ENCODE measurements at places on chromosomes 7 and 10. TPM values are rescaled to one million over a fixed set of nuclear protein-coding genes. Genes with fewer than 3 reads are reported as not detected.

Gene GRM3
- total RNA-seq = not detected

Gene INHBA
- total RNA-seq = 16.7 TPM

Gene CLCN1
- 0.09 TPM for total RNA-seq

DNA sequence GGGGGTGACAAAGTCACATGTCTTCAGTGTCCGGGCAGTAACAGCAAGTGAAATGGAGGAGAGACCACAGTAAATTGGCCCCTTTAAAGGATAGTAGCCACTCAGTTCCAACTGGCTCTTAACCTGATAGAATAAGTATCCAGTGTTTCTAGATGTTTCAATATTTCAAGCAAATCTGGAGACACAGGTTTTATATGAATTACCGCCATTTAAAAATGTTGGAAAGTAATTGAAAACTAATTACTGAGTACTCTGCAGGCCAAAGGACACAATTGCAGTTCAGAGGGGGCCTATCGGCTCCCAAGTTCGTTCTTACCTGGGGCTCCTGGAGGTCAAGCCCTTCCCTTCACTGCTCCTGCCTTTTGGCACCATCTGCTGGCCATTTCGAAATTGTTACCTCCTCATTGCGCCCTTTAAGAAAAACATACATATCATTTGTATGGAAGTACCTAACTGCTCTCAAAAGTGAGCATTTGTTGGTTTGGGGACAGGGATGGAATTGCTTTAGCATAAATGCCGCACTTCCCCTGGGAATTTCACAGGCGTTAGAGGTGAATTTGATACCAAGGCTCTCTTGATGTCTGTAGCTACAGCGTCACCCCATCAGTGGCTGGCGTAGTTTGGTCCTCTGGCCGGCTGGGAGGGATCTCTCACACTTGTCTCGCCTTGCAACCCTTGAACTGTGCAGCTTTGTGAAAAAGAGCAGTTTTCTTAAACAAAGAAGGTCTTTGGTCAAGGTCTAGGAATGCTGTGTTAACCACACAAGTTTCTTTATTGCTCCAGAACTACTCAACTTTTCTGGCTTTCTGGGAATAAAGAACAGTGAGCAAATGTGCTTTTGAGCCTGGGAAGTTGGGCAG, 220.0 kb downstream of the ARHGAP21 start:
- peak; percentile 69 for DNase-seq

DNA sequence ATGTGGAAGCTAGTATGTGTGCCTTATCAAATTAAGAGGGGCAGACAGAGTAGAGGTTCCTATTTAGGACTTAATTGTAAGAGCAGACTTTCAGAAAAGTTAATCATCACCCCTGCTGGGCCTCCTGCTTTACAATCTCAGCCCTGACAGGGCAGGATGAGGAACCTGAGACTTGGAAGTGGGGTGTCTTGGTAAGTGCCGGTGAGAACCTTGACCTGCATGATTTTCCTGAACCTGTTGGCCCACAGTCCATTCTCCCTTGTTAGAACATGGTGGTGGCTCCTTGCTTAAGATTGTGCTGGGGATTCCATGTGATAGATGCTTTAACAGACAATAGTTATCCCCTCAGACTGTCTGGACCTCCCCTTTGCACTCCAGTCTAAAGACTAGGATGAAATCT, 141.7 kb upstream of the TMEM72 start:
- DNase-seq = no peak

- DNase-seq = no peak
These were observed 642.2 kb downstream of the SH2D4B start for GRCh38 chr10:81179805-81180452.

DNA sequence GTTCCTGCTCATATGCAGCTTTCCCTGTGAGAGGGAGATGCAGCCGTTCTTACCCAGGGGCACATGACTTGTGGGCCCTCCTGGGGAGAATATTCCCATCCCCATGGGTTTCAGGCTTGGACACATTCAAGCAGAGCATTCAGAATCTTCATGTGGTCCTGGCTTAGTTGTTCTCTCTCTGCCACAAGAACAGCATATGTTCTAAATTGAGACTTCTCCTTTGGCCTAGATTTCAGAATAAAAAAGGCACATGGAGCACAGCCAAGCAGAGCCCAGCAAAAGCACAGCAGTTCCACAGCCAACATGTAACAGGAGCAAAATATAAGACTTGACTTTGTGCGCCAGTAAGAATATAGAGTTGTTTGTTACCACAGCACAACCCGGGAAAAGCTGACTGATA, 306.4 kb upstream of the MYO3A start:
- DNase-seq = no peak

GRCh38 chr7:15764010-15764409, 77.5 kb upstream of the MEOX2 start:
- DNase-seq = no peak

DNA sequence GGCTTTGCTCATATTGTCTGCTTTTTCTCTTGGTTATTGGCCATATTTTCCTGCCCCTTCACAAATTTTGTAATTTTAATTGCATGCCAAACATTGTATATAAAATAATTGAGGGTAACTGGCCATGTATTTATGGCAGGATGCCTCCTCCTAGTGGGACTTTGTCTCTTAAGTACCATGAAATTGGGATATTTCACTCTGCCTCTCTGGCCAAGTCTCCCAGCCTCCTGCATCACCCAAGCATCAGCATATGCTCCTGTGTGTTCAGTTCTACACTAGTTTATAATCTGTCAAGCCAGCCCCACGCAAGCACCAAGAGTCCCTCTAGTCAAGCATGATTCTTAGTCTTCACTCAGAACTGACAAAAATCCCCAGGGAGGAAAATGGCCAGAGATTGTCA, 44.2 kb upstream of the FHIP2A start:
- DNase-seq = no peak

- no peak for DNase-seq
These were observed 1.3 kb downstream of the KAZALD1 start for GRCh38 chr10:101063050-101063525.
